Omental fat pad (tissue), 4 donors: ENCODE measurements at places on chromosomes 7 and 10.

DNA sequence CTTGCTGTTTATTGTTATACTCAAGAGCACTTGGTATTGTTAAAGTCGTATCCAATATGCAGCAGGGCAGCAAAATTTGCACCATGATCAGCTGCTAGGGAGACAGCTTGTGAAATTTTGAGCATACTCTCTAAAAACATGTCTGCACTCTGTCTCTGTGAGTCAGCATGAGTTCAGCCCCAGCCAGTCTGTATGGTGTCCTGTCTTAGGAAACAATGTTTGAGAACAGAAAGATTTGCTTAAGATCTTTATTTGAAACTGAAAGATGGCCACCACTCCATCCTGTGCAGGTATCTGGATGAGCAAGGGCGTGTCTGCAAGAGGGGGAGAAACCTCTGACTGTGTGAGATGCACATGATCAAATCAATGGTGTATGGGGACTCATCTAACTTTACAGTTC lies 97.1 kb downstream of the GNAI1 start:
- no peak for DNase-seq

DNA sequence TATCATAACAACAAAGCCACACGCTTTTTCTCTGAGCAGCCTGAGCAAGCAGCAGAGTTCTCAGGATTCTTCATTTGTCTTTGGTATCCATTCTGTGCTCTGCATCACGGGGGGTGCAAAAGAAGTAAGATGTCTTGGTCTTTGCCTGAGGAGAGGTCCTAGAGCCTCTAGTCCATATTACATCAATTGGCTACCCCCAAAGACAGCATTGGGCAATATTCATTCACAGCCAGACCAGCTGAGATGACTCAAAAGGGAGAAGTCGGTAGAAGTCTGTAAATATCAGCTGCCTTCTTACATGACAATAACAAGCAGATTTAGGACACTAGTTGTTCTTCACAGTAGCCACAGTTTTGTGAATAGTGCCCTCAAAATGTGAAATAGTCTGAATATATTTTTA lies 66.6 kb downstream of the FZD1 start:
- no peak for DNase-seq

DNA sequence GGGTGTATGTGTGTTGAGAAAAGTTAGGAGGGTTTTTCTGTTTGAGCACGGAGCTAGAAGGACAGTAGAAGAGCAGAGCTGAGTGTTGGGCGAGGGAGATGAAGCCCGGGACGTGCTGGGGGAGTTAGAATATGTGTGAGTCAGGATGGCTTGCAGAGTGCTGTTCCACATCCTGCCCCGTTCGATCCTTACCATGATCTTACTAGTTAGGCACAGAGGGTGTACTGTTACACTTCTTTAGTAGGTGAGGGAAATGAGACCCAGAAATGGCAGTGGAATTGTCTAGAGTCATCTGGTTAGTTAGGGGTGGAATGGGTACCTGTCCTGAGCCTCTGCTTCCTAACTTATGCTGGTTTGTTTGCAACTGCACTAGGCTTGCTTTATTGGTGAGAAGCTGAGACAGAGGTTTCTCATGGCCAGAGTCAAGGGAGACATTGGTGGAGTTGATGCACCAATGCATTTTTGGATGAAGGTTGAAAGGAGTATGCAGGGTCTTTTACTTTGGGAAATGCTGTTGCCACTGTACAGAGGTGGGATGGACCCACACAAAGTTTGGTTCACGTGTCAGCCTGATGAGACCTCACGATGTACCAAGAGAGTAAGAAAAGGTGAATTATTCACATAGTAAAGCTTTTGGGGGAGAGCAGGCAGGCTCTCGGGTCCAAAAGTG lies 42.4 kb downstream of the CCNY start:
- DNase-seq = no peak

DNA sequence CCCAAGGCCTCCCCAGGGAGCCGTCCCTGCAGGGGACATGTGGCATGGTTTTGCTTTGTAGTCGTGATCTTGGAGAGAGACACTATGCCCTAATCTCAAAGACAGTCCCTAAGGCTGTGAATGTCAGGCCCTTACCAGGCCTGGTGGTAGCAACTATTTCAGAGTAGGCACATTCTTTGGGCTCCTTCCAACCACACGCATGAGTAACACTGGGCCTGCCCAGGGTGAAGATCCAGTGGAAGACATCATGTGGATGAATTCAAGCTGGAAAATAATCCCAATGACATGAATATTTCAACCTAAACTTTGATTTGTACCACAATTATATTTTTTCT lies 39.5 kb upstream of the INSIG1 start:
- no peak for DNase-seq

- no peak for DNase-seq
Observed at GRCh38 chr7:18206331-18206730, 178.7 kb upstream of the PRPS1L1 start.
